Activated CD4-positive, alpha-beta T cell treated with anti-CD3 and anti-CD28 coated beads for 48 hours (primary cell): ENCODE measurements at places on chromosomes 3 and 15.

DNA sequence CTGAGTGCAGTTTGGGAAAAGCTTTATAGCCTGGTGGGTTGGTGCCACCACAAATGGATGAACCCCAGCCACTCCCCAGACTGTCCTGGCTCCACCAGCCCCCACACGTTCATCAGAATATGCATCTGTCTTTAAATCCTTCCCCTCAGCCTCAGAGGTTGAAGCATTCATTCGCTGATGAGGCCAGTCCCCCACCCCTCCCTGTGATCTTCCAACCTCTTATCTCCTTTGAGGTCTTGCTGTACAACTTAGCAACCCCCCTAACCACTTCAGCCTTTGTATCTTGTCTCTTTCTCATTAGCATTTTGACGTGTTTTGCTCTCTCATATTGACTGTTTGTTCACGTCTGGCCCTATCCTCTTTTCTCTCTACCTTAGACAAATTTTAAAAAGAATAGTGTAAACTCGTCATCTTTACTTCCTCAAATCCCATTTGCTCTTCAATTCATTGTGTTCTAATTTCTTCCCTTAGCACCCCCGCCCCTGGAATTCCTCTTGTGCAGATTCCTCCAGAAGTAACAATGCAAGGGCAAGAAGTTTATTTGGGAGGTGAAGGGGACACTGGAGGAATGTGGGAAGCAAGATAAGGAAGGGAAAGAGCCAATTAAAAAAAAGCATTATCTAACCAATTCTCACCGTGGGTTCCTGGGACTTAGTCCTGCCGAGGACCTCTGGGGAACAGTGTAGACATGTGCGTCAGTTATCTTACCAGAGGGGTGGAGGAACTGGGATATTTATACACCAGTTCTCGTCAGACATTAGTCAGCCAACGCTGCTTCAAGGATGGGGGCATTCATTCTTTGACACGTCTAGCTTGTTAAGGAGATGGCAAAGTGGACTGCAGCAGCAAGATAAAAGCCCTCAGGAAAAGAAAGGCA is 38.6 kb downstream of the MOBP start:
- DNase-seq: no peak

DNA sequence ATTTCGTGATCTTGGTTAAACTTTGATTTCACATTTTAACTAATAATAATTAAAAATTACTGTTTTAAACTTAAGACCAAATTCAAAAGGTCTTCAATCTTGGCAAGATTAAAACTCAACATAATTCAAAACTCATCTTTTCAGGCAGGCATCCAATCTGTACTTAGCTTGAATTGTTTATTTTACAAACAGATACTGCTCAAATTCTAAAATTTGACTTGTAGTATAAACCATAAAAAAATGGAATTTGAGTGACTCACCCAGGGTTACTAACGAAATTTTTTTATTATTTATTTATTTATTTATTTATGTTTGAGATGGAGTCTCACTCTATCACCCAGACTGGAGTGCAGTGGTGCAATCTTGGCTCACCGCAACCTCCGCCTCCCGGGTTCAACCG is 64.4 kb downstream of the GAP43 start:
- DNase-seq: no peak

DNA sequence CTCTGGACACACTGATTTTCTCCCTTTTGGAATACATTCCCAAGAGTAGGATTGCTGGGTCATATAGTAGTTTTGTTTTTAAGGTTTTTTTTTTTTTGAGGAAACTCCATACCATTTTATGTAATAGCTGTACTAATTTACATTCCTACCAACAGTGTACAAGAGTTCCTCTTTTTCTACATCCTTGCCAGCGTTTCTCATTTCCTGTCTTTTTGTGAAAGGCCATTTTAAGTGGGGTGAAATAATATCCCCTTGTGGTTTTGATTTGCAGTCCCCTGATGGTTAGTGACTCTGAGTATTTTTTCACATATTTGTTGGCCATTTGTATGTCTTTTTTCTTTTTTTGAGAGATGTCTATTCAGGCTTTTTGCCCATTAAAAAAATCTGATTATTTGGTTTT is 1205.5 kb downstream of the ROBO1 start:
- DNase-seq: no peak

DNA sequence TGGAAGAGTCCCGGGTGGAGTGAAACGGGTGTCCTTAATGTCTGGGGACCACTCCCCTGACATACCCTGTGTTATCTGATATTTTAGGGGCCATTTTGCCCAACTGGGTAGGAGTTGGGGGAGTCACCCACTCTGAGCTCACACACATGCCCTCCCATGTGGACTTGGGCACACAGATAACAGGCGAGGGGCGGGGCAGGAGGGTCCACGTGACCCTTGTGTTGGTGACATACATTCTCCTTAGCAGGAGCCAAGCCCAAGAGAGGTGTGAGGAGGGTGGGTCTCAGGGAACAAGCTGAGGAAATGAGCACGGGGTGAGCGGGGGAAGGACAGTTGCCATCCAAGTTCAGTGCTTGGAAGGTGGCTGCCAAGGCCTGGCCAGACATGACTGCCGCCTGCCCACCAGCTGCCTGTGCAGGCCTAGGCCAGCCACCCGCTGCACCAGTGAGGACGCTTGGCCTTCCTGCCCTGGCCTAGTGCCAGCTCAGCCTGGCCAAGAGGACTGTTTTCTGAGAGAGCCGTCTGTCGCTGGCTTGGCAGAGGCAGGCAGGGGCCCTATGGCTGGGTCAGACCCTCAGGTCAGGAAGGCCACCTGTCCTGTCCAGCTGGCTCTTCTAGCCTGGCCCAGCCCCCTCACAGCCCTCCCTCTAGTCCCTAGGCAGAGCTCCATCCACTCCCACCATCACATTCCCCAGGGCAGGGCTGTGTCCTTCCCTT is 31.3 kb upstream of the TMEM115 start:
- no peak for DNase-seq

DNA sequence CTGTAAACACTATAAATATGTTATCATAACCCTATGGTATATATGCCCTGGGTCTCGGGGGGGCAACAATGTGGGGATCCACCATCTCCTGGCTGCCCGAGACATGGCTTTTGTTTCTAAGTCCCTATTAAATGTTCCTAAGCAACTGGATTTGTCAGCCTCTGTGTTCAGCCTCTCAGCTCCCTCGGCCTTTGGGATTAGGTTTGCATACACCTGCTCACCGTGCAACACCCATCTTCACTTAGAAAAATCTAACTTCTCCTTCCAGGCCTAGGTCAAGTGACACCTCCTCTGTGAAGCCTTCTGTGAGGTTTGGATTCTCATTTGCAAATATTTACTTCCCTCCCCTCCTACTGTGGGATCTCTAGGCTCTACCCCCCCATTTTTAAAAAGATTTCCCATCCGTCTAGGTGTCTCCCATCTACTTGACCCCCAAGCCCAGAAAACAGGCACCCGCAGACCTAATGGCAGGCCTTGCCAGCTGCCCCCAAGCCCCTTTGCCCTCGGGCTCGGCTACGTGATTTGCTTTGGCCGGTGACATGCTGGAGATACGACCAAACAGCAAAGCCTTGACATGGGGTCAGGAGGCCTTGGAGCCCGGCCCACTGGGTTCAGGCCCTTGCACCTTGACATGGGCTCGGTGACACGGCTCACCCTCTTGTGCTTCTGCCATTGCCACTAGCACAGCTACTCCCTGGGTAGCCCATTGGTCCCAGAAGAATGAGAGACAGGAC is 66.0 kb upstream of the BLM start:
- no peak for DNase-seq

DNA sequence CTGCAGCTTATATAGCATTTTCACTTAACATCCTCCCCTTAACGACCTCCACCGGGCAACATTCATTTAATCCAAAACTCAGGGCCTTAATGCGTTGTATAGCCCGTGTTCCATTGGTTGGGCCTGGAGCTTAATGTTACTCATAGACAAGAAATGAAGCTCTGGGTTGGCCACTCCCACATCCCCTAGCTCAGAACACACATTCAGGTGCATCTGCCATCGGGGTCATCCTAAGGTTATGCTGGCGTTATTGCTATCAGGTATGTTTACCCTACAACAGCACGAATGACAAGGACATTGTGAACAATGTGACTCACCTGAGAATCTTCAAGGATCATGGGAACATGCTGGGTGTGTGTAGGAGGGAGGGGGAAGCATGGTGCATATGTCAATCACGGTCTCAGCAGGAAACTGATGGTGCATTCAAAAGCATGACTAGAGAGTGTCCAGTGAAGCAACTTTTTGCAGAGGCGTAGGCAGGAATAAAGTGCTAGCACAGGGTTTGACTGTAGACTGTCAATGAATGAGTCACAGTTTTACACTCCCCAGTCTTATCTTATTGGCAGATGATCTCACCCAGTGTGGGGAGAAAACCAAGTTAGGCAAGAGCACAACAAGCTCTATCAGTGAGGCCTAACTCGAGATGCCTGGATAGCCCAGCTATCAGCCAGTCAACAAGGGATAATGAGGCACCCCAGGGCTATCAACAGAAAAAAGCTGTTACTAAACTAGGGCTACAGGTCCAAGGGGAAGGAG is 402.1 kb upstream of the MCTP2 start:
- DNase-seq: no peak

- no peak for DNase-seq
Observed at GRCh38 chr3:188554404-188554803, 400.4 kb downstream of the LPP start.

DNA sequence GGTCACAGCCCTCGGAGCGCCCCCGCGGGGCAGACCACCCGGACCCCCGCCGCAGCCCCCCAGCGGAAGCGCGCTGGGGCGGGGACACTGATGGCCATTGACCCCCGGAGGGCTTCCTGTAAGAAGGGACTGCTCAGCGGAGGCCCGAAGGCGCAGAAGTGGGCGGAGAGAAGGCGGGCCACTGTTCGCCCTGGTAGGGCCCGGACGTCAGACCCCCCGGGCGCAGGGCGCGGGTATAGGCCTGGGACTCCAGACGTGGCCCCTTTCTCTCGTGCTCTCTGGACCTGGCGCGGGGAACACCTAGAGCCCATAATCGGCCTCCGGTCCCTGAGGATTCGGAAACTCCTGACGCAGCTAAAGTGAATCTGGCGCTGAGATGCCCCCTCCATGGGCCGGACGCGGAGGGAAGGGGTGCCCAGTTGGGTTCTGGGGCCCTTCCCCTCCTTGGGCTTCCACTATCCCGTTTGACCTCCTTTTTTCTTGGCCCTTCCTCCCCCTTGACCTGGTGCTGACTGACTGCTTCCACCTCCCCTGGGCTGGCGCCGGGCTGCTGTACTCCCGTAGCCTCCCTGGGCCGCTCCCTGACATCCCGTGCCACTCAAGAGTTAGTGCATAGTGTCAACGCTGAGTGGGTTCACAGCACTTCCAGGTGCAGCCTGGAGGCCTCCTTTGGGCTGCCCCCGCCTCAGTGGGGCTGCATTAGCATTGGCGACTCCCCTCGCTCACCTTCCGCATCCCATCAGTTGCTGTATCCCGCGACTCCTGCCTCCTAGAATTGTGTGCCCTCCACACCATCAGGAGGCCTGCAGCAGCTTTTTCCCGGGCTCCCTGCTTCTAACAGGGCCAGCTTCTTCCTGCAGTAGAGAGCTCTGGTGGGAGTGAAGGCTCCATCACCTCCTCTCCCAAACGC is 694 bp downstream of the ABTB1 start:
- DNase-seq: peak; percentile 58

- DNase-seq: no peak
Observed at GRCh38 chr3:119457246-119457645, 6.2 kb downstream of the TMEM39A start.

DNA sequence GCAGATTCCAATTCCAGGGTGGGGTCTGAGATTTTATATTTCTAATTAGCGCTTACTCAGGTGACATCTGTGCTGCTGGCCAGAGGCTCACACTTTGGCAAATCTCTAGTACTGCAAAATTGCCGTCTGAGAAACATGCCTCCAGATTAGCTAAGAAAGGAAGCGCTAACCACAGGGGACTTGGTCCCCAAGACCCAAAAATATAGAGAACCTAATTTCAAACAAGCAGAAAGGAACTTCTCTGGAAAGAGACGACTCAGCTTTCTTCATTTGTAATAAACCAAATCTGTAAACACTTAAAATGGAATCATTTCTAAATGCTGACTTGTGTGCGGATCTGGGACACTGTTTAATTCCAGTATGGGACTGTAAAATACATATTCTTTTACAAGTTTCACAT is 55.7 kb downstream of the B3GNT5 start:
- no peak for DNase-seq

- peak; percentile 30 for DNase-seq
Observed at GRCh38 chr3:185152410-185153170, at the start of gene C3orf70. TSS of gene C3orf70 (minus strand) at chr3:185153060. CDS start at chr3:185152823, 237 bp downstream.

DNA sequence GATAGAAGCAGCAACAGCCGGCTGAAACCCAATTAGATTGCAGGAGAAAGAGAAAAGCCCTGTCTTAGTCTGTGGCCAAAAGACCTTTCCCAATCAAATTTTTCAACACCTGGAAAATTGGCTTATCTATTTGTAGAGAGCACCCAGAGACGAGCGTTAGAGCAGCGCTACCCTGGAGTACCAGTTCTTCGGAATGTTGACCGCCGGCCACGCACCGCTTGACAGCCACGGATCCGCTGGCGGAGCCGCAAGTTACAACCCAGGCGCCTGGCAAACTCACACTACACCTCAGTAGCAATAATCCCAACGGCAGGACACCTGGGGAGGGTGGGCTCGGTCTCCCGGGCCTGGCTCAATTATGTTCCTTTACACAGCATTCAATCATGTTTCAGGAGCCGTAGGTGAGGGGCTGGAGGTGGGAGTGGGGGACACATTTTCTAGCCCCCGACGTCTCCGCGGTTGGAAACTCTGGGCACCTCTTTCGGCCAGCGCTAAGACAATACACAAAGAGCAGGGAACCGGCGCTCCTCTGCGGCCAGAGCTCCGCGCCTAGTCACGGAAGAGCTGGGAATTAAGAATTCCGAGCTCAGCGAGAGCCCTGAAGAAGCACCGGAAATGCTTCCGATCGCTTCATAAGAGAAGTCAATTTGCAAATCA is 1.2 kb downstream of the MB21D2 start:
- DNase-seq: peak; percentile 13

GRCh38 chr3:23696842-23697241 is 108.9 kb upstream of the UBE2E1 start:
- no peak for DNase-seq

DNA sequence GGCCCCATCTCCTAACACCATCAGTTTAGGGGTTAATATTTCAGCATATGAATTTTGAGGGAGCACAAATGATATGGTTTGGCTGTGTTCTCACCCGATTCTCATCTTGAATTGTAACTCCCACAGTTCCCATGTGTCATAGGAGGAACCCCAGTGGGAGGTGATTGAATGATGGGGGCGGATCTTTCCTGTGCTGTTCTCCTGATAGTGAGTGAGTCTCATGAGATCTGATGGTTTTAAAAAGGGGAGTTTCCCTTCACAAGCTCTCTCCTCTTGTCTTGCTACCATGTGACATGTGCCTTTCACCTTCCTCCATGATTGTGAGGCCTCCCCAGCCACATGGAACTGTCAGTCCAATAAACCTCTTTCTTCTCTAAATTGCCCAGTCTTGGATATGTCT is 73.8 kb upstream of the TJP1 start:
- no peak for DNase-seq

- peak; percentile 21 for DNase-seq
Observed at GRCh38 chr15:101578443-101578894, 73.7 kb downstream of the TM2D3 start.
